ENCODE measurements at places on chromosomes 2 and 18.
A peak's percentile ranks its signal among the peaks of the same experiment; 100 is the strongest.

GRCh38 chr2:14828968-14829367 is 196.5 kb downstream of the LRATD1 start:
- no peak for DNase-seq

GRCh38 chr2:42492691-42493467 is 903 bp downstream of the KCNG3 start:
- DNase-seq: peak; percentile 33

GRCh38 chr2:66897181-66897580 is 462.3 kb downstream of the MEIS1 start:
- no peak for DNase-seq

DNA sequence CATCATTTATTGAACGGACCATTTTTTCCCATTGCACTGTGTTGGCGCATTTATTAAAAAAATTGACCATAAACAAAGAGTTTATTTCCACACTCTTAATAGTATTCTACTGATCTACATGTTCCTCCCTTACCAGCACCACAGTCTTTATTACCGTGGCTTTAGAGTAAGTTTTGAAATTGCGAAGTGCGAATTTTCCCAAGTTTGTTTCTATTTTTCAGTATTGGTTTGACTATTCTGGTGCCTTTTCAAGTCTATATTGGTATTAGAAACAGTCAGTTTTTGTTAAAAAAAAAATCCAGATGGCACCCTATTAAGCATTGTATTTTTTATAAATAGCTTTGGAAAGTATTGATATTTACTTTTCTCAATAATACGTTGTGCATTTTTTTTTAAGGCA is 795.1 kb upstream of the HS6ST1 start:
- DNase-seq: no peak

DNA sequence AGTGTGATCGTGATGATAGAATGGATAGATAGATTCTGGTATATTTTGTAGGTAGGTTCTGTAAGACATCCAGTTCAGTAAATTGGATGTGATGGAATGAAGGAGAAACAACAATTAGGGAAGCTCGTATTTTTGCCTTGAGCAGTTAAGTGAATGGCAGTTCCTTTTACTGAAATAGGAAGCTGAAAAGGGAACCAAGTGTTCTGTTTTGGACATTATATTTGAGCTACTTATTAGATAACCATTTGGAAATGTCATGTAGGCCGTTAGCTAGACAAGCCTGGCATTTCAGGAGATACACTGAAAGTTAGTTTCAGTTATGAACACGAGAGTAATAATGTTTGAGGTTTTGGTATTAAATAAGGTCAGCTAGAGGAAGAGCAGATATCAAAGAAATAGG is 41.5 kb downstream of the MARCHF7 start:
- DNase-seq: no peak

DNA sequence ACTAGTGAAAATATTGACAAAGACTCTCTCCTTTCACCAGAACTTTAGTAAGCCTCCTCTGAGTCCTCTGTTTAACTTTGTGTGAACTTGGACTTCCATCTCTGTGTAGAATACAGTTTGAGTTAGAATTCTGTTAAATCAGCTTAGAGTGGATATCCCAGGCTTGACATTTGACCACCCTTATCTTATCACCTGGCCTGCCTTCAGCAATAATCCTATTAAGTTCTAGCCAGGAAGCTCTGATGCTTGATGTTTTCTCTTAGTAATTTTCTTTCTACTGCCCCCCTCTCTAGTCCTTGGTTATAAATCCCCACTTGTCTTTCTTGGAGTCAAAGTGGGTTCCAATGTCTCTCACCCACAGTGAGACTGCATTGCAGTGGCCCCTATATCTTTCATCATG is 702.7 kb upstream of the GCFC2 start:
- DNase-seq: no peak

DNA sequence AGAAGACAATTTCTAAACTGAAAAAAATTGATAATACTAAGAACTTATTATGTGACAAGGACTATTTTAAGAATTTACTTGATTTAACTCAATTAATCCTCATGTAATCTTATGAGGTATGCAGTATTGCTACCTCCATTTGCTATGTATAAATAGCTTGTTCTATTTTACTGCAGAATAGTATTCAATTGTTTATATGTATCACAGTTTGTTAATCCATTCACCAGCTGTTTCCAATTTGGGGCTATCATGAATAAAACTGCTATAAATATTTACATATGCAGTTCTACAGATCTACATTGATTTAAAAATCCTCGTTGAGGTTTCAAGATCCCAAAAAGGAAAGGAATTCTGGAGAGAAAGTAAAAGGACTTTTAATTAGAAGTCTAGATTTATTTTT is 54.8 kb upstream of the DOCK10 start:
- no peak for DNase-seq

DNA sequence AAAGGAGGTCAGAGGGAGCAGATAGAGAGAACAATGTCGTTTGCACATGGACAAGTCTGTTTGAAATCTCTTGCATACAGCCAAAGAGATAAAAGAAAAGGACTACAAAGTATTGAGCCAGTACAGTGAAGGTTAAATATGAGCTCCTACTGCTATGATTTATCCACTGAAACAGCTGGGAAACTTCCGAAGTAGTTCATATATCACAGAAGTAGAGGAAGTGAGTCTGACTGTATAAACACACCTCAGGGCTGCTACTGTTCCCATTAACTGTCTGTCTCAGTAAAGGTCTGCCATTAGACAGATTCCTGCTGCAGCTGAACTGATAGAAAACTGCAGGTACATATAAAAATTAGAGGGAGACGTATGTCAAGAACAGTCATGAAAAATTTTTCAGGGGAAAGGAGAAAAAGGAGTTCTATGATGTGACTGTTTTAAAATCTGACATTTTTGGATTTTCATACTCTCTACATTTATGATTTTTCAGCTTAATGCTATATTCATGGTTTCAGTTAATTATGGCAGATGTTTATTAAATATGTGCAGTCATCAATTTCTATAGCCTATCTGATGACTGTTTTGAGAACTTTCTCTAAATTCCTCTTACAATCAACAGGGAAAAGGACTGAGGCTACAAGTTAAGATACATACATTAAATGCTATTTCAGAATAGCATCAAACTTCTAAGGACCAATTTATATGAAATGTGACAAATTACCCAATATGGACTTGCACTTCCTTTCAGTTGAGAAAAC is 364.7 kb downstream of the ERBB4 start:
- no peak for DNase-seq

DNA sequence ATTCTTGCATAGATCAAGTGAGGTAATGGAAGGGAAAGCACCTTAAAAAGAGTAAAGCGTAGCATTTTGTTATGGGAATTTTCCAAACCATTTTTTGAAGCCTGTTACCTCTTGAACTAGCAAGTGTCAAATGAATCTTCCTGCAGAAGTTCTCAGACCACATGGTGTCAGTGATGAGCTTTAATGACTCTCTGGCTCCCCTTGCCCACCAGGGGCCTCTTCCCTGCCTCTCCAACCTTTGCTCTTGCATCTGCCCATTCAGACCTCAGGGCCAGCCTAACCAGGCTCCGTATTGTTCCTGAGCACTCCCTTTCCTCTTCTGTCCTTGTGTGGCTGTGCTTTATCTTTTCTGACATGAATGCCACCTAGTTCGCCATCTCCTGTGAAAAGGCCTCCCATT is 155.9 kb downstream of the DIS3L2 start:
- no peak for DNase-seq

DNA sequence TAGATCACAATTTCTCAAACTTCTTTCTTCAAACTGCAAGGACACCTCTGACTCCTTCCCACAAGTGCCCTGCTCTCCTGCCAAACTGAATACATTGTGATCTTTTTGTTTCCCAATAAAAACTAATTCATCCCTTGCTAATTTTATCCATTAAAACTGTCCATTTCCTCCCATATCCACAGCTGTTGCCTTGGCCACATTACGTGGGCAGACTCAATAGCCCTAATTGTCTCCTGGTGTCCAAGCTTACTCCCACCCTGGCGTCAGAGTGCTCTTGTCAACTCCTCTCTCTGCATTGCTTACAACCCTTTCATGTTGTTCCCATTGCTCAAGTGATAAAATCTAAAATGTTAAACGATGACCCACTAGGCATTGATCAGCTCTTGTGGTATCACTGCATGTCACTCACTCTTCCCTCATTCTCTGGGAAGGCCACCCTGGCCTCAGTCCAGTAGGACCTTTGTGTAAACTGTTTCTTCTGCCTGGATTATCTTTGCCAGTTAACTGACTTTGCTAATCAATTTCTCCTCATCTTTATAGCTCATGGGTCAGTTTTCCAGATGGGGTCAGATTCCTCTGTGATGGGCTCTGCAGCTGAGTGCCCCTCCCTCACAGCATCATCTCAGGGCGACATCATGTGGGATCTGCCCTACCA is 525.0 kb downstream of the SLC4A3 start:
- DNase-seq: no peak

GRCh38 chr18:74459889-74460288 is 2.8 kb upstream of the DIPK1C start:
- no peak for DNase-seq

DNA sequence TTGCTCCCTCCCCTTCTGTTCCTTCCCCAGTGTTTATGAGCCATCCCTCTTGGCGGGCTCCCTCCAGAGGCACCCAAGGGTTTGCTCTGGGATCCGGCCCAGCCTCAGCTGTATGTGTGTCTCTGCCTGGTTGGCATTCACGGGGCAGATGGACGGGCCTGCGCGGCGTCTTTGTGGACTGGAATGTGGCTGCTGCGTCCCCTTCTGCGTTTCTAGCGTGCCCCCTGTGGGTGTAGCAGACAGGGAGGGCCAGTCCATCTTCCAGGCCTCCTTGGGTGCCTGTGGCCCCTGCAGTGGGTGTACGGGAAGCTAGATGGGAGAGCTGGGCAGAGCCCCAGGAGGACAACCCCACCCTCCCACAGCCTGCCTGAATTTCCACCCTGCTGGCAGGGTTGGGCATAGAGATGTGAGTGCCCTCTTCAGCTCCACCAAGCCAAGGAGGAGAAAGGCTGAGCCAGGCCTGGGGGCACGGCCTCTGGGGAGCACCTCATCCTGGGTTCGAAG is 15.7 kb downstream of the GPC1 start:
- no peak for DNase-seq

- no peak for DNase-seq
These were observed 1134.1 kb upstream of the DDX18 start for GRCh38 chr2:116680256-116680936.

GRCh38 chr2:190467575-190468083 is 59.5 kb downstream of the MFSD6 start:
- no peak for DNase-seq

GRCh38 chr2:3272761-3273160 is 104.9 kb downstream of the EIPR1 start:
- no peak for DNase-seq

DNA sequence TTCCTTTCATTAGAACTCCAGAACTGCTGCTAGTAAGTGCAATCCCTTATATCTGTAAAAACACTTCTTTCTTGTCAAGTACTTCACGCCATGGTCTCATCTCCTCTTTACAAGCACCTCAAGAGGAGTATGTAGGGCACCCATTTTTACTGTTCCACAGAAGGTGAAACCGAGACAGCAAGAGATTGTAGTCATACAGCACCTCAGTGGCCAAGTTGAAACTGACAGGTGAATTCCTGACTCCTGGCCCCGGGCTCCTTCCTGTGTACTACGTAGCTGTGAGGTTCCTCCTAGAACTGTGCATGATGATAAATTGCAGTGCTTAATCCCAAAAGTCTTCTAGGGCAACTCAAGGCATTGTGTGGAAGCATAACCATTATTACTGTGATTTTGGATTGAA is 131.5 kb upstream of the MEIS1 start:
- DNase-seq: no peak
